SK-N-SH treated with all-trans-retinoic acid at 6 μM for 48 hours (cell line): ENCODE measurements at places on chromosomes 1 and 21.

- peak; percentile 54 for ATAC-seq
These were observed 51.9 kb upstream of the SYNC start for GRCh38 chr1:32754317-32755097.

GRCh38 chr1:17258116-17258757 is 9.3 kb downstream of the PADI3 start:
- ATAC-seq = peak; percentile 40; the same call in 2 of the 3 replicates

- no peak for ATAC-seq
These were observed 660.6 kb downstream of the LRRIQ3 start for GRCh38 chr1:73537400-73537799.

- no peak for ATAC-seq
These were observed 26.5 kb upstream of the VAV3 start for GRCh38 chr1:107991371-107992066.

- ATAC-seq = no peak
These were observed 114.9 kb downstream of the RRAGC start for GRCh38 chr1:38744452-38745350.

- ATAC-seq = no peak; the same call in 2 of the 3 replicates
These were observed 90.7 kb upstream of the DUSP10 start for GRCh38 chr1:221832617-221833016.

GRCh38 chr1:232038706-232039677 is 412.4 kb downstream of the DISC1 start:
- peak; percentile 53 for ATAC-seq

- ATAC-seq = peak; percentile 30
These were observed 69.2 kb downstream of the MORN1 start for GRCh38 chr1:2322065-2322571.
